ENCODE measurements at places on chromosomes 1 and 21.

DNA sequence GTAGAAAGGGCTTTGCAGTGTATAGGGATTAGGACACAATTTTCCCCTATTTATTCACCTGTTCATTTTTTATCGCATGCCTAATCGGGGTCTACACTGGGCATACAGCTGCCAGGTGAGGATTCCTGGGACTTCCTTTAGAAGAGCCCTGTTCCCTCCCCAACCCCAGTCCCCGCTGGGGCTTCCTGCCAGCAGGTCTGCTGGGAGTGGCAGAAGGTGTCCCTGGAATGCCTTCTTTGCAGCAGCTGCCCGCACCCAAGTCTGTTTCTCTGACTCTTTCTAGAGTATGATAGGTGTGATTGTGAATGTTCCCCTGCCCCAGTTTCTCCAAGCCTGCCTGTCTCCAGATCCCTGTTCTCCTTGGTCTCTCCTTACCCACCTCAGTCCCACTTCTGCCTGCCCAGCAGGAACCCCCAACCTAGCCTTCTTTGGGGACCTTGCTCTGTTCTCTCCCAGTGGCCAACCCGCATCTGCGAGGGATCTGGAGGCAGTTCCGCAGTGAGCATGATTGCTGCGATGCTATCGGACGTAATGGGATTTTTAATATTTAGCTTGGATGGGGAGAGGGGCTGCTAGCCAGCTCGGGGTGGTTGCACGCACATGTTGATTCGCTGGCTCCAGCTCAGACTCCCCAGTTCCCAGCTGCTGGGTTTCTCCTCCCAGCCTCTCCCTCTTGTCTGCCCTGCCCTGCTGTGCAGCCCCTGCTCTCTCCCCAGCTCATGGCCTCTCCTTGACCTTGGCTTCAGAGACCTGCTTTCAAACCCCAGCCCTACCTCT, 79.8 kb downstream of the EPHB2 start:
- peak; percentile 68 for DNase-seq

DNA sequence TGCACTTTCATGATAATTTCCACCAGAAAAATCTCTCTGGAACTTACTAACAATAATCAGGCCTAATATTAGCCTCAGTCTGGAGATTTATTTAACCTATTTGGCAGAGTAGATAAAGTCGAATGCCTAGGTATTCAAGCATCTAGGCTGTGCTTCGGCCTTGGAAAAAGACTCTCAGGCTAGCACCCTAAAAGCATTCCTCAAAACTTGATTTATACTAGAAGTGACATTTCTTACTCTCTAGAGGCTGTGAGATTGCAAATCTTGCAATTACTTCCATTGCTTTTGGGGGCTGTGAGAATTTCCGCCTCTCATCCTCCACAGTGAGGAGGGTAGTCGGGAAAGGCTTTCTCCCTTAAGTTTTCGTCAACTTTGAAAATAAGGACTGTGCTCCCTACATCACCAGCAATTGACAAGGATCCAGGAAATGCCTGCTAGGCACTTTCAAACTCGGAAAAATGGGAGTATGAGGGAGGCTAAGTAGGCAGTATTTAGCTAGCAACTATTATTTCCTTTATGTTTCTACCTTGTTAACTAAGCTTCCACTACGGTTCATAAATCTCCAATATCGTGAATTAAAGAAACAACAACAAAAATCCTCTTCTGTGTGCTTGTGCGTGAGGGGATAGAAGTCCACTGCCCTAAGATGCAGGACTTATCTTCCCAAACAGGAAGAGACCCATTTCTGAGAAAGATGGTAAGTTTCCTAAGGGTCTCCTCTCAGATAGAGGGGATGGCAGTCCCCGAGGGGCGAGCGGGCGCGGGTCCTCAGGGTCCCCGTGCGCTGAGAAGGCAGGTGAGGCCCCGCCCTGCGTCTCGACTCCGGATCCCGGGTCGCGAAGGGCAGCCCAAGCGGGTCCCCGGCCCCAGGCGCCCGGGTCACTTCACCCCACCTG, 1.1 kb upstream of the LMO4 start:
- DNase-seq = no peak

DNA sequence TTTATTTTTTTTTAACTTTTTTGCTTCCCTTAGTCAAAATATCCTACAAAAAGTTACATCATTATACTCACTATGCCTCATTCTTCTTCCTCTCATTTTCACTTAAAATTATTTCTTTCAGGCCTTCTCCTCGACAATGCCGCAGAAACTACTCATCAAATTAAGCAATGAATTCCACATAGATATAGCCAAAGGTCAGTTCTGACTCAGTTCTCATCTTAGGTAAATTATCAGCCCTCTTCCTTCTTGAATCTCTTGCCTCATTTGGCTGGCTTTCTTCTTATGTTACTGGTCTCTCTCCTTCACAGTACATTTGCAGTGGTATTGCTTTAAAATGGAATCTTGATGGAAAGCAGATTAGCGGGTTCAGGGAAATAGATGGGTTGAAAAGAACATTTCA, 260.7 kb upstream of the BRINP3 start:
- no peak for DNase-seq

DNA sequence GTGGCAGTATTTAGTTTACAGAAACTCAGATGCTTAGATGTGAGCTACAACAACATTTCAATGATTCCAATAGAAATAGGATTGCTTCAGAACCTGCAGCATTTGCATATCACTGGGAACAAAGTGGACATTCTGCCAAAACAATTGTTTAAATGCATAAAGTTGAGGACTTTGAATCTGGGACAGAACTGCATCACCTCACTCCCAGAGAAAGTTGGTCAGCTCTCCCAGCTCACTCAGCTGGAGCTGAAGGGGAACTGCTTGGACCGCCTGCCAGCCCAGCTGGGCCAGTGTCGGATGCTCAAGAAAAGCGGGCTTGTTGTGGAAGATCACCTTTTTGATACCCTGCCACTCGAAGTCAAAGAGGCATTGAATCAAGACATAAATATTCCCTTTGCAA, 59.7 kb upstream of the ZNF326 start:
- no peak for DNase-seq

- DNase-seq = no peak
Observed at GRCh38 chr1:41888756-41889155, 30.0 kb downstream of the HIVEP3 start.

DNA sequence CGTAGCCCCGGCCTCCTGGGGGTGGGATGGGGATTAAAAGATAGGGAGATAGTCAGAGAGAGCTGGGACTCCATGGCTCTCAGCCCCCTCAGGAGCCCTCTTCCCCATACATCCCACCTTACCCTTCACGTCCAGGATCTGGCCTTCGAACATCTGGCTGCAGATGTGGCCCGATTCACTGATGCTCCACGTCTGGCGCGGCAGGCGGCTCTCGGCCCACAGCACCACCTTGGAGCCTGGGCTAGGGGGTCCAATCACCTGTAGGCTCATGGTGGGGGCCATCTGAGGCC, 4.2 kb downstream of the CD52 start:
- DNase-seq = no peak

- no peak for DNase-seq
Observed at GRCh38 chr1:218464871-218465270, 119.7 kb downstream of the TGFB2 start.

GRCh38 chr1:35691571-35692220, 27.0 kb downstream of the C1orf216 start:
- DNase-seq = no peak

DNA sequence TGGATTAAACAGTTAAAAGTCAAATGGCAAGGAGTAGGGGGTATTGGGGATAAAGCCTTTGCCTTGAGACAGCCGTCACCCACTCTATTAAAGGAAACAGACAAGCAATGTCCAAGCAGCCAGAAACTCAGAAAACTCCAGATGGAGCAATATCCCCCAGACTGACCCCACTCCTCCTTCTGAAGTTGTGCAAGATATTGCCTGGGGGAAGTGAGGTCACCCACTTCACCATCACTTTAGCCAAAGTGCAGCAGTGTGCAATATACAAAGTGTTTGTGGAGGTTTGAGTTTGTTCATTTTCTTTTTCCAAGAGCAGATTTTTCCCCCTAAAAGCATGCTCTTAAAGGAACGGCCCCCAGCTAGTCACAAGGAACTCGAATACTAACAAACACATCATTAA, 125.1 kb downstream of the ETS2 start:
- DNase-seq = no peak

DNA sequence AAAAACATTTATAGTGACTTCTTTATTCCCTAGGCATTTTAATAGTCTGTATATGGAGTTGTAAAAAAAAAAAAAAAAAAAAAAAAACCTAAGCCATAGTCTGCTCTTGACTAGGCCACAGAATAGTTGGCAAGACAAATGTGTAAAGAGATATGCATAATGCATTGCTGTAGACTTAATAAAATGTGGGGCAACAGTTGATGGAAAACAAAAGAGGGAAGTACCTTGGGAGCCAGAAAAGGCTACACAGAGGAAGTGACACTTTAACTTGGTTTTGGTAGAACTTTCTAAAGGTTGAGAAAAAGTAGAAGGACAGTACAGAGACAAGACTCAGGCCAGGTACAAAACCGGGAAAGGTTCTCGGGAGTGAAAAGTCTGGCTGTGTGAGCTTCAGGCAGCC, 802.9 kb upstream of the ADAMTS5 start:
- DNase-seq = no peak

GRCh38 chr1:71357708-71358107, 276.9 kb upstream of the ZRANB2 start:
- no peak for DNase-seq

GRCh38 chr1:71273334-71273733, 192.5 kb upstream of the ZRANB2 start:
- no peak for DNase-seq

DNA sequence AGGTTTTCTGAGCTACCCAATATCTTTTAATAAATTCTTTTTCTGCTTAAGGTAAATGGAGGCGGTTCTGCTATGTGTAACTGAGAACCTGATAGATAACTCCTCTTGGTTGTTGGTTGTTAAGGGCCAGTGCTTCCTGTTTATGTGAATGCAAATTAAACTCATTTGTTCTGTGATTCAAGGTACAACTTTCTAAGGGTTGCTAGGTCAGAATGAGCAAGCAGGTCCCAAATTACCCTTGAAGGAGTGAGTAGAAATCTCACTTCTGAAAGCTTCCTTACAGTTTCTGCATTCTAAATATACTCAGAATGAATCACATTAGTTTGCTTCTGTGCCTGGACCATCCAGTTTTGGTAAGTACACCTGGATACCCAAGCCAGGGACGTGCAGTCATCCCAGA, 15.5 kb upstream of the FAM78B start:
- no peak for DNase-seq

DNA sequence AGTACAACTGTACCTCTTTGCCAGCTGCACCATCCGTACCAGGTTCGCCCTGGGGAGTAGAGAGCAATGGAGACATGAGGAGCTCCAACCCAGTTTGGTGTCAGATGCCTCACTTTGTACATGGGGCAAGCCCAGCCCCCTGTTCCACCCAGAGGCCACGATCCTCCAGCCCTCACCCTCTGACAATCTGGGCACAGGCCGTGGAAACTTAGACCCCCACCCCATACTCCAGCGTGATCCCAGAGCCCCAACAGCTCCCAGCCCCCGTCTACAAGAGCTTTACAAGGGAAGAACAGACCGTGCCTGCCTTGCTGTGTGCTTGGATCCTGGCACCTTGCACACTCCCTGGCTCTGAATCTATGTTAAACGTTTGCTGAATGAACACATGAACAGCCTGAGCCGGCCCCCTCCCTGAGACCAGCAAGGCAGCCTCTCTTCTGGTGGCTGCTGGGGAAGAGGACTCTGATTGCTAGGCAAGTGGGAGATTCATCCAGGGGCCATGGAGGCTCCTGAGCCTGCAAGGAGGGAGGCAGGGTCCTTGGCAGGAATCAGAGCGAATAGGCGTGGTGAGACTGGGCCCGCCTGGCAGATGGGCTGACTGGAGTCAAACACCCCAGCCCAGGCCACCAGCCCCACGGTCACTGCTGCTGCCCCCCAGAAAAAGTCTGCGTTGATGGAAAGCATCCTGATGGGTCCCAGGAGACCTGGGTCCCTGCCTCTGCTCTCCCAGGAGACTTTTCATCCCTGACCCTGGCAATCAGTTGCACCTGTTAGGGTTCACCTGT, 12.5 kb upstream of the PEF1 start:
- DNase-seq = no peak

GRCh38 chr1:86429122-86429725, 5.3 kb downstream of the CLCA2 start:
- no peak for DNase-seq

DNA sequence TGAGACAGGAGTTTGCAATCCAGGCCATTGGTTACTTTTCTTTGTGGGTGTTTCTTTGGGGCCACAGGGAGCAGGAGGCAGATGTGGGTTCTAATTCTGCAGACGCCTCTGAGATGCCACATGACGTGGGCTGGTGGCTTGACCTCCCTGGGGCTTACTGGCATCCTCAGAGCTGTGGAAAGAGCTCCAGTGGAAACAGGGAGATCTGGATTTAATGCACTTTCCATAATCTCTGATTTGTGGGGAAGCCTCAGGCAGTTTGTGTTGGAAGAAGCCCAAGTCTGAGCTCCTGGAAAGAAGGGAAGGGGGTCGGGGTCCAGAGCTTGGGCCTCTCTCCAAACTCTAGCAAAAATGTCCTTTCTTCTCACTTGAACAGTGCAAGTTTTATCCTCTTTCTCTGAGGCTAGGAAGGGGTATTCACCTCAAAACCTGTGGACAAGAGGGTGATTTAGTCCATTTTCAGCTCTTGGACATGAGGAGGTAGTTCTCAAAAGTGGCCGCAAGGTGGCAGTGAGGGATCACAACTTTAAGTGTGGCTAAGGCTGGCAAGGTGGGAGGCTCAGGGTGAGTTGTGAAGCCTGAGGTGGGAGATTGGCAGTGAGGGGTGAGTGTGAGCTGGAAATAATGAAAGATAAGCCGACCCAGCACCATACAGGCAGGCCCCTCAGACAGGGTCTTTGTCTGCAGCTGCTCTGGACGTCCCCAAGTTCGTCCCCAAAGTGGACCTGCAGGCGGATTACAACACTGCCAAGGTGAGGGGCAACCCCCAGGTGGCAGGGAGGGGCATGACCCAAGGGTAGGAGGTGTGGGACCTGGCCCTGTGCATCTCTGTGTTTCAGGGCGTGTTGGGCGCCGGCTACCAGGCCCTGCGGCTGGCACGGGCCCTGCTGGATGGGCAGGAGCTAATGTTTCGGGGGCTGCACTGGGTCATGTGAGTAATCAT, 9.2 kb downstream of the IKBKE start:
- DNase-seq = peak; percentile 93

GRCh38 chr1:228416217-228416933, at the start of gene TRIM17:
TSS of gene TRIM17 (minus strand) at chr1:228416861. CDS start at chr1:228415072, 1,789 bp downstream.
- peak; percentile 64 for DNase-seq

DNA sequence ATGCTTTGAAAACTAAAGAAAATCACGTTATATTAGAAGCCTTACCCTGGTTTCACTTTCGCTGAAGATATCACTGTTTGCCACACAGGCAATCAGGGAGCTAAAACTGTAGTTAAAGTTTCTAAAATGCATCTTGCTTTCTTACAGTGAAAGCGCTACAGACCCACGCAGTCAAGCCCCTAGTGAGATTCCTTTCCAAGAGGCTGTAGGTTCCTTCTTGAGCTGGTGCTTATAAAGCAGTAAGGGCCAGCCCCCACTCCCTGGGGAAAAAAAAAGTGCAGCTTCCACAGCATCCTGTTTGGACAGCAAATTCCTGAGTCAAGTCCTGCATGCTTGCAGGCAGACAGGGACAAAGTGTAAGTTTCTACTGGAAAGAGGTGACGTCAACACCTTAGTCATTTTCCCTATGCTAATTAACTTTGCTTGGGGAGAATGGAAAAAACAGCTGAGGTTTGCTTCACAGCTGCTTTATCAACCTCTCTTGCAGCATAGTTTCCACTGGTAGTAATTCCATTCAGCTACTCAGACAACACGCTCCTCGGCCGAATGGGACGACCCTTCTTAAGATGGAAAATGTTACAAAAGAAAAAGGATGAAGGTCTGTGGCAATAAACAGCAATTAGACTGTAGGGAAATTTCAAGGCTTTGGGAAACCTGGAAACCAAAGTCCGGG, 14.7 kb upstream of the KCNE1 start:
- no peak for DNase-seq

Data from NCI-H82 (cell line).